ENCODE measurements at places on chromosomes 5 and 9.

DNA sequence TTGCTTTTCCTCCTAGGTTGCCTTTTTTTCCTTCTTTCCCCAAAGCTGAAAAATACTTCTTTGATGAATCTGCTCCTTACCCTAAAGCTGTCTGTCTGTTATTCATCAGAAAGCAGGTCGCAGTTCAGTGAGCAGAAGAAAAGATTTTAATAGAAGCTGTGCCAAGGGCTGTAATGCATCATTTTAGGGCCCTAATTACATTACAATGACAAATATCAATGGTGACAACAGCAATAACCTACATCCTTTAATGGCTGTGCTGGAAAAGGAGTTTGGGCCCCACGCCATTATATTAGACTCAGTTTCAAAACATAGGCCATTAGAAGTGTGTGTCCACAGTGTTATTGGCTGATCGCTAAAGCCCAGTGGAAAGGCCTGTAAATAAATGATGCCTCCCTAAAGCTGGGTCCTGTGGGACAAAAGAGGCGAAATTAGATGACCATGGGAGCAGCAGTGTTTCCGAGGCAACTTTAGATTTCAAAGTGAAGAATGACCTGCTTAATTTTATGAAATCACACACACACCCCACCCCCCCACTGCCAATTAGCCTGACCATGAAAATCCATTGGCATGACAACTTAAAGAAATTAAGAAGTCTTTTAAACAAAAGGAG lies 38.4 kb downstream of the TLE4 start:
- H3K27ac ChIP-seq = no peak overlapping the region
- H3K36me3 ChIP-seq = no peaks in the 10 kb centered on the region
- H3K4me1 ChIP-seq = no peaks in the 10 kb centered on the region

DNA sequence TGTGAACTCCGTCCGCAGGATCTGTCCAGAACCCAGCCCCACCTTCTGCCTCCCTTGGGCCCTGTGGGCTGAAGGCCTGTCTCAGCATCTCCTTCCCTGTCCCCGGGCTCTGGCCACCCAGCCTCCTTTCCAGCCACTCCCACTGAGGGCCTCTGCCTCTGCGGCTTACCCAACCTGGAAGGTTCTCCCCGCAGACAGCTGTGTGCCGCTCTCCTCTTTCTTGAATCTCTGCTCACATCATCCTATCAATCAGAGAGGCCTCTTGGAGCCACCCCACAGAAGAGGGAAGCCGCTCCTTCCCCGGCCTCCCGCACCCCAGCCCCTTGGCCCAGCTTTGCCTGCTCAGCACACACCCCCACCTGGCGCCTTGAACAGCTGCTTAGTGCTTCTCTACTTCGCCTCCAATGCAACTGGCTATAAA lies 81.5 kb upstream of the UNC5A start:
- H3K27me3 ChIP-seq = no peaks in the 10 kb centered on the region
- no peak overlapping the region for H3K4me3 ChIP-seq
- DNase-seq = no peak
- no peaks in the 10 kb centered on the region for H3K36me3 ChIP-seq
- no peak overlapping the region for H3K27ac ChIP-seq

- H3K4me3 ChIP-seq = no peak overlapping the region
- H3K36me3 ChIP-seq = no peaks in the 10 kb centered on the region
- no peak overlapping the region for H3K27ac ChIP-seq
- H3K27me3 ChIP-seq = no peaks in the 10 kb centered on the region
- DNase-seq = no peak
Observed at GRCh38 chr5:152462021-152462721, 57.1 kb upstream of the NMUR2 start.

- peaks cover 15% of the 10 kb centered on the region for H3K36me3 ChIP-seq
- no peaks in the 10 kb centered on the region for H3K27me3 ChIP-seq
- no peak overlapping the region for H3K4me3 ChIP-seq
- peaks cover 20% of the 10 kb centered on the region for H3K4me1 ChIP-seq
- DNase-seq = no peak
- H3K27ac ChIP-seq = no peak overlapping the region
Observed at GRCh38 chr5:172886974-172887501, 53.0 kb downstream of the ERGIC1 start.

DNA sequence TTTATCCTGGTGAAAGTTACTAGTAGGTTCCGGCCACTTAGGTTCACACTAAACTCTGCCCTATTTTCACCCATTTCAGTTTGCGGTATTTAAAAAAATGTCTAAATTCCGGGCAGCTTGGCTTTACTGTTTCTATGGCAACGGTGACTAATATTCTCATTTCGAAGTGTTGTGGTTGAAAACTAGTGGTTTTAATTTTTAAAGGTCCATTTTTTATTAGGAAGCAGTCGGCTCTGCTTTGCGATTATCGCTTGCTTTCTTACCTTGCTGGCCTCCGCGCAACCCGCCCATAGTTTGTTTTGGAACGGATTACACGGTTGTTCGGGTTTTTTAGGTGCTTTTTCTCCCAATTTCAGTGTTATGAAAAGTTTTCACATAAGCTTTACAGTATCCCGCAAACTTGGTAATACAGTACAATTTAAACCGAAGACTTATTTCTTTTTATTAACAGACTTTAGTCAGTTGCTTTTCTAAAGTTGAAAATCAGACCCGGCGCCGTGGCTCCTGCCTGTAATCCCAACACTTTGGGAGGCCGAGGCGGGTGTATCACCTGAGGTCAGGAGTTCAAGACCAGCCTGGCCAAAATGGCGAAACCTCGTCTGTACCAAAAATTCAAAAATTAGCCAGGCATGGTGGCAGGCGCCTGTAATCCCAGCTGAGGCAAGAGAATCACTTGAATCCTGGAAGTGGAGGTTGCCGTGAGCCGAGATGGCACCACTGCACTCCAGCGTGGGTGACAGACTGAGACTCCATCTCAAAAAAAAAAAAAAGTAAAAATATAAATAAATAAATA lies 1.6 kb downstream of the KDM4C start:
- H3K36me3 ChIP-seq = no peaks in the 10 kb centered on the region
- peaks cover 22% of the 10 kb centered on the region for H3K4me1 ChIP-seq
- H3K27me3 ChIP-seq = no peaks in the 10 kb centered on the region
- peak overlapping the region; percentile 96 for H3K27ac ChIP-seq

DNA sequence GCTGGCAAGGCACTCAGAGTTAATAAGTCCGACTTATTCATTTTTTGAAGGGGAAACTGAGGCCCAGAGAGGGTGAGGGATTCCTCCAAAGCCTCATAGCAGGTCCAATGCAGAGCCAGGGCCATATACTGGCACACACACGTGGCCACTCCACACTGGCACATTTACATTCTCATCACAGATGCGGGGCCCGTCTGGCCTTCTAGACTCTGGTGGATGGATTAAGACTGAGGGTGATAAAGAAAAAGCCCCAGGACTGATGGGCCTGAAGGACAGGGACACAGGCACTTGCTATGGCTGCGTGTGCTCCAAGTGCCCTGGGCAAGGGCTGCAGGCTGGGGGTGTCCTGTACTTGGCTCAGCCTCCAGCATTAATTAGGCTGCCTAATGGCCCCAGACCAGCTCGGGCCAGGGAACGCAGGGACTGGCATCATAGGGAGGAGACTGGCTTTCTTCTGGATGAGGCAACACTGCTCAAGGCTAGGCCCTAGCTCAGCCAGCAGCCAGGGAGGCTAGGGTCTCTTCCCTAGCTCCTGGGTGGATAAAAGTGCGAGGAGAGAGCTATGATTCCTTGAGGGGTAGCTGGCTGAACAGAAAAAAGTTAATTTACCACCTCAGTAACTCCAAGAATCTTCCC lies 28.5 kb upstream of the CSF1R start:
- H3K36me3 ChIP-seq = no peaks in the 10 kb centered on the region
- peaks cover 11% of the 10 kb centered on the region for H3K4me1 ChIP-seq
- H3K27ac ChIP-seq = no peak overlapping the region
- H3K27me3 ChIP-seq = no peaks in the 10 kb centered on the region
- no peak overlapping the region for H3K4me3 ChIP-seq

- H3K4me3 ChIP-seq = no peak overlapping the region
- no peaks in the 10 kb centered on the region for H3K27me3 ChIP-seq
- no peak overlapping the region for H3K27ac ChIP-seq
- H3K4me1 ChIP-seq = no peaks in the 10 kb centered on the region
Observed at GRCh38 chr5:142134331-142135010, 25.9 kb downstream of the NDFIP1 start.

- no peak for DNase-seq
- peaks cover 52% of the 10 kb centered on the region for H3K36me3 ChIP-seq
Observed at GRCh38 chr9:120510816-120511215, 69.2 kb downstream of the CDK5RAP2 start.

Measured in natural killer cell (primary cell).